ENCODE measurements at places on chromosomes 1 and 21. TPM values are rescaled to one million over a fixed set of nuclear protein-coding genes. Genes with fewer than 3 reads are reported as not detected.

DNA sequence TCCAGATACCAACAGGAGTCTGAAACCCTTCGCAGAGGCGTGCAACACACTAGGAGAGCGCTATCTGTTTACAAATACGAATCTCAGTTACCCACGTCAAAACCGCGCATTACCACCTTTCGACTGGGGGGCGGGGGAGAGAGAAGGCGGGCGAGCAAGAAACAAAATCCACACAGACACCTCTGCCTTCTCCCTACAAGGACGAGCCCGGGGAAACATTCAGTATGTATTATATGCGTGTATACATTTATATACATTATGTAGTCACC, 722 bp downstream of the TUT4 start:
- DNase-seq, result no peak

- DNase-seq, result no peak
These were observed 40.2 kb downstream of the STX6 start for GRCh38 chr1:180982422-180982821.

- DNase-seq, result no peak
These were observed 44.3 kb downstream of the TARBP1 start for GRCh38 chr1:234434706-234435105.

- no peak for DNase-seq
These were observed 3.0 kb downstream of the MYOG start for GRCh38 chr1:203082571-203083462.

GRCh38 chr1:22252251-22252650, 109.4 kb upstream of the WNT4 start:
- DNase-seq, result no peak

DNA sequence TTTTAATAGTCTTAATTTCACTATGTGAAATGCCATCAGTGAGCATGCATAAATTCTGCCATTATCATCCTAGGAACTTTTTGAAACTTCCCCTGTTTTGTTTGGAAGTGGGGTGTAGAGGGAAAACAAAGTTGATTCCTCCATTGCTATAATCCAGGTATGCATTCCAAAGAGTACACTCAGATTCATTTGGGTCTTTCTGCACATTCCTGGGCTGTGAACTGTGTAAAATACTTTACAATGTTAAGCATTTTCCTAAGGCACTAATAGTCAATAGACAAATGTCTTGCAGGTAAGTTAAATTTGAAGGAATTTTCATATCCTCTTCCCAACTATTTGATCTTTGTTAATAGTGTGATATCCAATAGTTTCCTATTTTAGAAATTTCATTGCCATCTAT, 36.2 kb downstream of the SGIP1 start:
- DNase-seq, result no peak

DNA sequence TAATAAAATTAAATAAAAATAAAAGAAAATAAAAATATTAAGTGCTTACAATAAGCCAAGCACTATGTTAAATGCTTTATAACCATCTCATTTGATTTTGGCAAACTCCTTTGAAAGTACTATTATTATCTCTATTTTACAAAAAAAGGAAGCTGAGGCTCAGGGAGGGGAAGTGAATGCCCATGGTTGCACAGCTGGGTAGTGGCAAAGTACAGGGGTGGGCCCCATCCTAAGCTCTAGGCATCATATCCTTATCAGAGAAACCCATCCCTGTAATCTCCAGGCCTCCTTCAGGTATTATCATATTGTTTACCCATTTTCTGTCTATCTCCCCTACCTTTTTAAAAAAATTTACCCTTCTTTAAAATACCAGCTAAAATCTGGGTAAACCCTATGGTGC, 2.3 kb upstream of the MED18 start:
- DNase-seq, result no peak

The ST6GALNAC3 gene
- total RNA-seq, result 7.3 TPM

DNA sequence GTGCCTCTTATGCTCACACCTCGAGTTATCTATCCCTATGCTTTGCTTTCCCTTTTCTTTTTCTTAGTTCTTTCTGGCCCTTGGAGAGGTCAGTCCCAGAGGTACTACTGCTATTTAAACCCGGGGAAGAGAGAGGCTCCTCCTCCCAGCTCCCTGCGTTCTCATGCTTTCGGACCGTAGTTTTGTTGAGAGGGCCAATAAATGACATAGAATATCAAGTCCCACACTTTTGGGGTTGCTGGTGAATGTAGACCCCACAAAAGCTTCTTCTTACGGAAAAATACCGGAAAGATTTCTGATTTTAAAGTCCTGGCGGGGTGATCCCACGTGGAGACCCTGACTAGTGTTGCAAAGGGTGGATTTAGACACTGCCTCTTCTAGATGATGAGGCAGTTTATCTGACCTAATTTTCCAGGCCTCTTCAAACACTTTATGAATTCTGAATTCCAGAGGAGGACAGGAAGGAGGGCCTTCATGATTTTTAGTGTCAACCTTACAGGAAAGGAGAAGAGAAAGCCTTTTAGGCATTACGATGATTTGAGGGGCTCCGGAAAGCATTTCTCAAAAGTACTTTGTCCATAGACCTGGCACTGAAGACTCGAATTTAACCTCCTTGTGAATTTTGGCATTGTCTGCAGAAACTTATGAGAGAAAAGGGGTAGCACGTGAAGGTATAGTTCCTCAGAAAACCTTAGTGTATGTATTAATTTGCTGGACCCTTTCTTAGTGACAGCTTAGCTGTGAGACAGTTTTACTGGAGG, 694 bp downstream of the TMEM167B start:
- no peak for DNase-seq

The CNR2 gene
- total RNA-seq, result not detected

The SSU72 gene
- total RNA-seq, result 121 TPM

- DNase-seq, result no peak
These were observed 64.8 kb downstream of the ALPL start for GRCh38 chr1:21573971-21574465.

The TRIM67 gene
- 0.39 TPM for total RNA-seq

DNA sequence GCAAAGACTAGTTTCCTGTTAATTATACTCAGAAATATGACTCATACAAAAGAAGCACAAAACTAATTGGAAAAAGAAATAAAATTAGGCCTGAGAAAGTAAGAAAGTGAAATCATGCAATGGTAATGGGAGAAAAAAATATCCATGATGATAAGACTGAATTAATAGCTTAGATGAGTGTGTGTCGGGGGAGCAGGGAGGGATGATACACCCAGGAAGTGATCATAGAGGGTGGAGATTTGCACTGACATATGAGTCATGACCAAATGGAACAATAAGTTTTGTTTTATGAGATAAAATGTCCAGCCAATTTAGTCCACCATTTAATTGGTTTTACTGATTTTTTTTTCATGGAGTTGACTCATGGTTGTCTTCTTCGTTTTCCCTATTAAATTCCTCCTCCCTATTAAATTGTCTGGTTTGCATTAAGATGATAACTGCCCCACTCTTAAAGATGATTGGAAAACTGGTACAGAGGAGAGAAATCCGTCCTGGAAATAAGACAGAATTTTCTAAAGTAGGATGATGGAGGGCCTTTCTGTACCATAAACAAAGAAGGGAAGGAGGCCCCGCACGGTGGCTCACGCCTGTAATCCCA, 111.7 kb upstream of the KCNJ6 start:
- DNase-seq, result no peak

- DNase-seq, result no peak
These were observed 34.1 kb upstream of the LHX4 start for GRCh38 chr1:180195916-180196315.

The OR2L3 gene
- total RNA-seq, result not detected

GRCh38 chr1:25106352-25106751, 126.0 kb downstream of the SYF2 start:
- DNase-seq, result no peak

DNA sequence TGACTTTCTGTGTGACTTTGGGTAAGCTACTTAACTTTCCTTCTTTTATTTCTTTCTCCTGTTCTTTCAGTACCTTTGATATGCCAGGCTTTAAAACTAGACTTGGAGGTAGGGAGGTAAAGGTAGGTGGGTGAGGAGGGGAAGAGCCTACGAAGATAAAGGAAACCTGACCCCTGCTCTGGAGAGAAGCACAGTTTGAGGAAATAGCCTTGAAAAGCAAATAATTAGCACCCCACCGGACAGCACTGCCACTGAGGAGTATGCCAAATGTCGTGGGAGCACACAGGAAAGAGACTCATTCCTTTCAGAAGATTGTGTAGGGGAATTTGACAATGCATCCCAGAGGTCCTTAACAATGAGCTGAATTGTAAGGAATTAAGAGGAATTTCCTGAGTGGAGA, 65.2 kb upstream of the SPAG17 start:
- DNase-seq, result no peak

DNA sequence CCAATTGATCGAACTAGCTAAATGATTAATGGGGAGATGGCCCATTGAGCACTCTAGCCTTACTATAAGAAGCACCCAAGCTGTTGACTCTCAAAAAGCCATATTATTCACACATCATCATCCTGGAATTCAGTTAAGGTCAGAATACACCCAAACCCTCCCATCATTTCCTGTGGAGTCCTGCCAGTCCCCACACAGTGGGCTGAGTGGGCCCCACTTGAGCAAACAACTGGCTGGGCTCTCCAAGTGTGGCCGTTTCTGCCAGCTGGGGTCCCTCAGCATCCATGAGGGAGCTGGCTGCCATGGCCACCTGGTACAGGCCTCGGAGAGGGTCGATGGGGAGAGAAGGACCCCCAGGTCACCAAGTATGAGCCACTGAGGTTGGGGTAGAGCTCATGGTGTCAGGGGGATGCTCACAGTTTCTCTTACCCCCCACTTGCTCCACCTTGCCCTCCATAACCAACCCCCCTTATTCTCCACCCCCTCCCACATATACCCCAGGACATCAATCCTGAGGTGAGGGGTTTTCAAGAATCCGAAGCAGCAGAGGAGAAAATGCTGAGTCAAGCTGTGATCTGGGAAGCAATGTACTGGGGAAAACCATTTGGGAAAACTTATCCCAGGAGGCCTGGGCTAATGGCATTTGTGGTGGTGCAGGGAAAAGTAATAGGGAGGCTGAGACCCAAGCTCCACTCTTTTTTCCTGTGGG, 60.3 kb downstream of the UBE2T start:
- DNase-seq, result no peak
